ENCODE measurements at places on chromosomes 1 and 21. TPM values are rescaled to one million over a fixed set of nuclear protein-coding genes. Genes with fewer than 3 reads are reported as not detected.

ST6GALNAC5 gene
- not detected for total RNA-seq

GRCh38 chr21:36916718-36917117 lies 49.8 kb downstream of the HLCS start:
- DNase-seq = no peak
- H3K27me3 ChIP-seq = no peaks in the 10 kb centered on the region
- peaks cover 12% of the 10 kb centered on the region for H3K4me1 ChIP-seq

DNA sequence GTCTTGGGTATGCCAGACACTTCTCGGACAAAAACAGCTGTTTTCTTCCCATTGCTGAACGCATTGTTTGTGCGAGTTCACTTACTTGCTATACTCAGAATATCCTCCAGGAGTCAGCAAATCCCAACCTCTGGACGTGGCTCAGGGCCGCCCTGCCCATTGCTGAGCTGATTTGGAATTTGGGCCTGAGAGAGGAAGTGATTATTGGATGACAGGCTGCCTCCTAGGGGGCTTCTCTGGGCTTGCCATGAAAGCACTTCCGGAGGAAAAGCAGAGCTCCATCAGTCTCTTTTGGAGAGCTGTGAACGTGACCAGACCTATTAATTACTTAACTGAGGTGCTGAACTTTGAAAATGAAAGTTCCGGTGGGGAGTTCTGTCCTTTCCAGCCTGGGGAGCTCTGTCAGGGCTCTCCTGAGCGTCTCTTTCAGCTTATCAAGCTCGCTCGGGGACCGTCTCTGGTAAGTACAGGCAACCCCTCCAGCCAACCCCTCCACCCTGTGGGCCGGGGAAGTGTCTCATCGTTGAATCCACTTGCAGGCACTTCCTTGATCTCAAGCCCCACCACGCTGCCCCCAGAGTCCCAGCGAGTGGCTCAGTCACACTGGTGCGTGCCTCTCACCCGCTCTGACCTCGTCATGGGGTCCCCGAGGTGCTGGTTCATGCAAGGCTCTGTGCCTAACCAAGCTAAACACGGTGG lies 76.9 kb downstream of the CLIC6 start:
- peak overlapping the region; percentile 66 for H3K27ac ChIP-seq
- H3K36me3 ChIP-seq = no peaks in the 10 kb centered on the region
- peak overlapping the region; percentile 52 for H3K4me3 ChIP-seq

DNA sequence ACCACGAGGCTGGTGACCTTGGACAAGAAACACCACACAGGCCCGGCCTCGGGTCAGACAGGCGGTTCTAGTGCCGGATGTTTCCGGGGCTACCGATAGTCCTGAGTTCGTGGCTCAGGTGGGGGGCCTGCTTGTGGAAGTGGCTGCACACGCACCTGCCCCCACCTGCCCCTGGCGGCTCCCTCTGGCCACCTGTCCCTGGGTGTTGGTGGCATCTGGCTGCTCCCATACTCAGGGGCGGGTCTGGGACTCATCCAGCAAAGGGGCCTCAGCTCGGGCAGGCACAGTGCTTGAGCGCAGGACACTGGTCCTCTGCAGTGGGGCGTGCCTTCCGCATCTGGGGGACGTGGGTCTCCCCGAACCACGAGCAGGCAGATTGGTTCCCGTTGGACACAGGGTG lies 33.6 kb downstream of the TP73 start:
- no peaks in the 10 kb centered on the region for H3K27me3 ChIP-seq
- no peak overlapping the region for H3K27ac ChIP-seq
- no peaks in the 10 kb centered on the region for H3K4me1 ChIP-seq
- no peak overlapping the region for H3K4me3 ChIP-seq

- no peak overlapping the region for H3K4me3 ChIP-seq
- no peaks in the 10 kb centered on the region for H3K27me3 ChIP-seq
- no peak for DNase-seq
- H3K36me3 ChIP-seq = peaks cover 34% of the 10 kb centered on the region
- H3K4me1 ChIP-seq = peaks cover 88% of the 10 kb centered on the region
- H3K27ac ChIP-seq = peak overlapping the region; percentile 67
These were observed 33.6 kb upstream of the LRRC8C start for GRCh38 chr1:89599332-89599630.

GRCh38 chr1:49293016-49293415 lies 516.3 kb upstream of the BEND5 start:
- no peak for DNase-seq
- no peaks in the 10 kb centered on the region for H3K36me3 ChIP-seq
- H3K4me1 ChIP-seq = no peaks in the 10 kb centered on the region
- no peak overlapping the region for H3K27ac ChIP-seq
- no peaks in the 10 kb centered on the region for H3K27me3 ChIP-seq

DNA sequence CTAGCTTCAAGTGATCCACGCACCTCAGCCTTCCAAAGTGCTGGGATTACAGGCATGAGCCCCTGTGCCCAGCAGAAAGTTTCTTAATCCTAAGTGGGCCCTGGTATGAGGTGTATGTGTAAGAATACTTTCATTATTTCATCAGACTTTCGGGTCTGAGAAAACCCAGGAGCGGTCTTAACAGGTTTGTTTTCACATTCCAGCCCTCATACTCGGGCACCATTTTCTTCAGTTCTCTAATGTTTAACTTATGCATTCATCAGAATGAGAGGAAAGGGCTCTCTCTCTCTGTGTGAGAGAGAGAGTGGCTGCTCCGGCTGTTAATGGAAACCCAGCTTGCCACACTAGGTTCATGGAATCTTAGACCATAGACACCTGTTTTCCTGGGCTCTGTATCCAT lies 4.2 kb upstream of the PADI1 start:
- DNase-seq = no peak
- no peak overlapping the region for H3K4me3 ChIP-seq
- no peak overlapping the region for H3K27ac ChIP-seq
- H3K27me3 ChIP-seq = peaks cover 26% of the 10 kb centered on the region
